ENCODE measurements at places on chromosomes 5 and 9. TPM values are rescaled to one million over a fixed set of nuclear protein-coding genes. Genes with fewer than 3 reads are reported as not detected.

The CD72 gene
- 11.5 TPM for total RNA-seq

The BTNL8 gene
- total RNA-seq = 0.30 TPM

The GPX8 gene
- total RNA-seq = 49.8 TPM

The SPINK1 gene
- 13.7 TPM for total RNA-seq

The SLC34A1 gene
- total RNA-seq = not detected

The PRSS3 gene
- not detected for total RNA-seq

The FREM1 gene
- 18.9 TPM for total RNA-seq

The AIF1L gene
- total RNA-seq = 38.1 TPM

The SLC6A3 gene
- 0.23 TPM for total RNA-seq

DNA sequence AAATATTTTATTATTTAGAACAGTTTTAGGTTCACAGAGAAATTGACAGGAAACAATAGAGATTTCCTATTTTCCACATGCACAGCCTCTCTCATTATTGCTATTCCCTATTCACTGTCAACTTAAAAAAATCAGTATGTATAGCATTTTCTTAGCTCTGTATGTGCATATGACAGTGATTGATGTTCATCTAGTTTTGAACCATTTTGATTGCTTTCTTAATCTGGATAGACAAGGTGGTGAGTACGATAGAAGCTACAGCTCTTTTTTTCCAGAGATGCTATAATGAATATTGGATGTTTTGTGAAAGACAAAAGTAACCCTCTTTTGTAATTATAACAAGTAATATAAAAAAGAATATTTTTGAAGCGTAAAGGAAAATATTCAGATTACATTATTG, 201.2 kb upstream of the ARRDC3 start:
- no peak for DNase-seq
- no peak overlapping the region for H3K27ac ChIP-seq
- no peaks in the 10 kb centered on the region for H3K36me3 ChIP-seq
- no peaks in the 10 kb centered on the region for H3K27me3 ChIP-seq

- no peak overlapping the region for H3K4me3 ChIP-seq
- no peak overlapping the region for H3K27ac ChIP-seq
- no peaks in the 10 kb centered on the region for H3K4me1 ChIP-seq
These were observed 213.2 kb downstream of the ADAMTS6 start for GRCh38 chr5:65268525-65268924.

GRCh38 chr9:114149765-114150340, 5.5 kb upstream of the COL27A1 start:
- no peak for DNase-seq
- H3K27ac ChIP-seq = no peak overlapping the region
- no peak overlapping the region for H3K4me3 ChIP-seq
- no peaks in the 10 kb centered on the region for H3K27me3 ChIP-seq

DNA sequence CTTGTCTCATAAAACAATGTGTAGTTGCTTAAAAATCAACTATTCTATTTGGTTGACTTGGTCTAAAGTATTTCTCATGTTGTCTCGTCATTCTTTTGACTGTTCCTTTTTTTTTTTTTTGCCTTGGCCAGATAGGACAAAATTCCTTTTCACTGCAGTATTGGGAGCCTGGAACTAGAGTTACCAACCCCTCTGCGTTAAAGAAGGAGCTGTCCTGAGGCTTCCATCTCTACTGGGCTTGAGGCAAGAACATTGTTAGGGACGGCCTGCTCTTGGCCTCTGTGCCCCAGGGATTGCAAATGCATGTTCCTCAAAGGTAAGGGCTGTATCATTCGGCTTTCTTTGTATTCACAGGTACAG, 1.4 kb upstream of the NPR2 start:
- H3K36me3 ChIP-seq = no peaks in the 10 kb centered on the region
- no peak overlapping the region for H3K27ac ChIP-seq
- H3K27me3 ChIP-seq = no peaks in the 10 kb centered on the region
- no peaks in the 10 kb centered on the region for H3K4me1 ChIP-seq

- DNase-seq = no peak
- H3K4me3 ChIP-seq = no peak overlapping the region
- H3K36me3 ChIP-seq = no peaks in the 10 kb centered on the region
- H3K4me1 ChIP-seq = no peaks in the 10 kb centered on the region
- H3K27ac ChIP-seq = no peak overlapping the region
- H3K27me3 ChIP-seq = no peaks in the 10 kb centered on the region
These were observed 121.5 kb downstream of the MAST4 start for GRCh38 chr5:66717455-66718373.

- no peaks in the 10 kb centered on the region for H3K27me3 ChIP-seq
- no peaks in the 10 kb centered on the region for H3K4me1 ChIP-seq
- no peak overlapping the region for H3K27ac ChIP-seq
- no peaks in the 10 kb centered on the region for H3K36me3 ChIP-seq
These were observed 62.1 kb downstream of the ARHGAP26 start for GRCh38 chr5:142832263-142832662.

DNA sequence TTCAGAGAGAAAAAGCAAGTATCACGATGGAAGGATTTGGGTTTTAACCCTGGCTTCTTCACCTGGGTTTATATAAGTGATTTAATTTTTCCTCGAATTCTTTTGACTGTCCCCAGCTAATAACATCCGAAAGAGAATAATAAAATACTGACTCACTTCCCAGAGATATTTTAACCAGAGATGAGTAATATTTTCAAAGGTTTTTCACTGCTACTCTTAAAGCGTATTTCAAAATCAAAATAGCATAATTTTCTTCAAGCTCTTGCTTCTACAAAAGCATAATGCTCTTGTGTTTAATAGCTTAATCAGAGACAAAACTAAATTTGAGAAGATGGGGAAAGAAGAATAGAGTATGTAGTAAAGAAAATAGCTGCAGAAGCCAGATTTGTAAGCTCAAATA, 215.2 kb upstream of the PTGER4 start:
- no peaks in the 10 kb centered on the region for H3K27me3 ChIP-seq
- no peaks in the 10 kb centered on the region for H3K4me1 ChIP-seq
- no peak overlapping the region for H3K27ac ChIP-seq
- H3K36me3 ChIP-seq = no peaks in the 10 kb centered on the region
- DNase-seq = no peak

GRCh38 chr5:147731431-147732290, 50.9 kb downstream of the JAKMIP2 start:
- no peaks in the 10 kb centered on the region for H3K4me1 ChIP-seq
- H3K27ac ChIP-seq = no peak overlapping the region
- no peaks in the 10 kb centered on the region for H3K27me3 ChIP-seq
- no peak for DNase-seq
- H3K36me3 ChIP-seq = no peaks in the 10 kb centered on the region

- H3K4me1 ChIP-seq = no peaks in the 10 kb centered on the region
- no peak for DNase-seq
- H3K27ac ChIP-seq = no peak overlapping the region
- H3K36me3 ChIP-seq = no peaks in the 10 kb centered on the region
- H3K4me3 ChIP-seq = no peak overlapping the region
- H3K27me3 ChIP-seq = no peaks in the 10 kb centered on the region
These were observed 11.5 kb upstream of the CPLX2 start for GRCh38 chr5:175859916-175860315.

- H3K36me3 ChIP-seq = no peaks in the 10 kb centered on the region
- H3K4me1 ChIP-seq = no peaks in the 10 kb centered on the region
- DNase-seq = no peak
- no peak overlapping the region for H3K27ac ChIP-seq
These were observed 484.1 kb upstream of the SEMA6A start for GRCh38 chr5:117058740-117059139.

GRCh38 chr9:91208837-91209236, 152.9 kb downstream of the AUH start:
- no peak overlapping the region for H3K4me3 ChIP-seq
- H3K4me1 ChIP-seq = peaks cover 3% of the 10 kb centered on the region
- no peak for DNase-seq
- H3K36me3 ChIP-seq = no peaks in the 10 kb centered on the region

DNA sequence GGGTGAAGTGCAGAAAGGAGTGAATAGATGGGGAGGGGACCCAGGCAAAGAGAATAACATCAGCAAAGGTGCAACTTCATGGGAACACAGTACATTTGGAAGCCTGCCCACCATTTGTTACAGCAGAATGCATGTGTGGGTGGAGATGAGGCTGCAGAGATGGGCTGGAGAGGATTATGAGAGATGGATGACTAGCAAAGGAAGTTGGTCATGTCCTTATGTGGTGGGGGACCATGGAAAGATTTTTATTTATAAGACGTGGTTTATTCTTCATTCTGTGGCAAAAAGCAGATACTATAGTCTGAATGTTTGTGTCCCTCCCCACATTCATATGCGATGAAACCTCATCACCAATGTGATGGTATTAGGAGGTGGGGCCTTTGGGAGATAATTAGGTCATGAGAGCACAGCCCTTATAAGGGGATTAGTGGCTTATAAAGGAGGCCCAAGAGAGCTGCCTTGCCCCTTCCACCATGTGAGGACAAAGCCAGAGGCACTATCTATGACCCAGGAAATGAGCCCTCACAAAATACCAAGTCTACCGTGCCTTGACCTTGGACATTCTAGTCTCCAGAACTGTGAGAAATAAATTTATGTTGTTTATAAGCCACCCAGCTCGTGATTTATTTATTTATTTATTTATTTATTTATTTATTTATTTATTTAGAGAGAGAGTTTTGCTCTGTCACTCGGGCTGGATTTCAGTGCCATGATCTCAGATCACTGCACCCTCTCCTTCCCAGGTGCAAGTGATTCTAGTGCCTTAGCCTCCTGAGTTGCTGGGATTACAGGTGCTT, 483.7 kb downstream of the RAB3C start:
- DNase-seq = no peak
- no peak overlapping the region for H3K27ac ChIP-seq
- H3K4me1 ChIP-seq = no peaks in the 10 kb centered on the region
- no peaks in the 10 kb centered on the region for H3K27me3 ChIP-seq
- H3K36me3 ChIP-seq = no peaks in the 10 kb centered on the region

DNA sequence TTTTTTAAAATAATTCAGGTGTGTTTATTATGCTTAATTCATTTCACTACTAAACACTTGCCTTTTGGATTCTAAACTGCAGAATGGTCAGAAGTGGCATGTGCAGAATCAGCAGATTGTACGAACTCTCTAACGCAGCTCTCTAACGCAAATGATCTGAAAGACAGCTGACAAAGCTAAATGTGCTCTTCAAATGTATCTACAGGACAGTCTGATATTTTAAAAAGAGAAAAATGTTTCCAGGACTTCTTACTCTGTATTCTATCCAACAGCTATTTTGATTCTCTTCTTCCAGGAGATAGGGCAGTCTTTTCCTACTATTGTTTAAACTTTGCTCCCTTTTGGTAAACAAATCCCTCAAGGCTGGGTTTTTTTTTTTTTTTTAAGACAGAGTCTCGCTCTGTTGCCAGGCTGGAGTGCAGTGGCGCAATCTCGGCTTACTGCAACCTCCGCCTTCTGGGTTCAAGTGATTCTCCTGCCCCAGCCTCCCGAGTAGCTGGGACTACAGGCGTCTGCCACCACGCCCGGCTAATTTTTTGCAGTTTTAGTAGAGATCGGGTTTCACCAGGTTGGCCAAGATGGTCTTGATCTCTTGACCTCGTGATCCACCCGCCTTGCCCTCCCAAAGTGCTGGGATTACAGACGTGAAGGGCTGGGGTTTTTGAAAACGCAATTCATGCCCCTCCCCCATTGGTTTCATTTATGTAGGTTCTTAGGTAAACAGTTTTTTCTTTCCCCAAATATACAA, 1.2 kb downstream of the NMRK1 start:
- no peaks in the 10 kb centered on the region for H3K27me3 ChIP-seq
- H3K4me1 ChIP-seq = no peaks in the 10 kb centered on the region
- peak overlapping the region; percentile 9 for H3K27ac ChIP-seq

DNA sequence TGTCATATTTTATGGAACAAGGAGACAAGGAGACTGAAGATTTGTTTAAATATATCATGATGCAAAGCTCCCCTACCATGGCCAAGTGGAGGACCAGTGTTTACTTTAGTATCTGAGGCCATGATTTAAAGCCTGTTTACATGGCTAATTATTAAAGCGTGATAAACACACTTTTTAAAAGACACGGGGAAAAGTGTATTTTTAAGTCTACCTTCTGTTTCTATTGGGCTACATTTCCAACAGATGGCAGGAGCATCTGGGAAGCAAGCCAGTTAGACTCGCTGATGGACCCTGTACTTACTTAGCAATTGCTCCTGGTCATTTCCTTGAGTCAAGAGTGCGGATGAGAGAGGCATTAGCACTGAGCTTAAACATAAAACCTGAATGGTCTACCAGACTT, 480.3 kb upstream of the SEMA6A start:
- no peaks in the 10 kb centered on the region for H3K27me3 ChIP-seq
- H3K4me3 ChIP-seq = no peak overlapping the region
- DNase-seq = no peak

DNA sequence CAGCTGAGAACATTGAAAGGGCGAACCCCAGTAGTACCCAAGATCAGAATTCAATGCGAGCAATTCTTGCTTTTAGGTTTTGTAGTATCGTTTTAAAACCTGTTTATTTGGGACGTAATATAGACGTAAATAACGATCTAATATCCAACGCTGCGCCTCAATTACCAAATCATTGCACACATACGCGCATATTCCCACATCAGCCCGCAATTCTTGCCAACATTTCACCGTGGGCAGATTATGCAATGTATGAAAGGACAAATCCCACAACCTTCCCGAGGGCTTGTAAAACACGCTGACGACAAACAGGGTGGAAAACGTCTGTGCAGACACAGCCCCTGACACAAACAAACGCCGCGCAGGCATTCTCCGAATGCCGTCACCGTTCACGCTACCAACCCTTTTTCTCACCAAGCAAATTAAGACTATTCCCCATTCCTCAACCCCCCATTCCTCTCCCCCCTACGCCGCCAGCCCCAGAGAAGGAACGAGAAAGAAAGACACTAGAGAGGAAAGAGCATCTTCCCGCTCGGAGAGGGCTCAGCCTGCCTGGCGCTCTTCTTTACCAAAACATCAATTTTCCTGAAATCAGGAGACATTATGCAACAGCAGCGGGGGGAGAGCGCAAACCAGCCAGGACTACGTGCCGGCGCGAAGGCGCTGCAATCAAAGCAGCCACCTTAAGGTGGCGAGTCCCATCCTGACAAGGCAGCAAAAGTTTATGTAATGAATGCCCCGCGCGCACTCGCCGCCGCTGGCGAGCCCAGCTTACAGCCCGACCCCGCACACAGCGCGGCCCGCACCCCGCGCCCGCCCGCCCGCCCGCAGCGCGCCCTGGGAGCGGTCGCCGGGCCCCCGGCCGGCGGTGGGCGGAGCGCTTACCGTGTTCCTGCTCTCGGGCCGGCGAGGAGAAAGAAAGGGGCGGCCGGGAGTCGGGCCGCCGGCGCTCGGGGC, 597 bp downstream of the NFIL3 start:
- H3K4me1 ChIP-seq = peaks cover 5% of the 10 kb centered on the region
- H3K4me3 ChIP-seq = peak overlapping the region; percentile 99

DNA sequence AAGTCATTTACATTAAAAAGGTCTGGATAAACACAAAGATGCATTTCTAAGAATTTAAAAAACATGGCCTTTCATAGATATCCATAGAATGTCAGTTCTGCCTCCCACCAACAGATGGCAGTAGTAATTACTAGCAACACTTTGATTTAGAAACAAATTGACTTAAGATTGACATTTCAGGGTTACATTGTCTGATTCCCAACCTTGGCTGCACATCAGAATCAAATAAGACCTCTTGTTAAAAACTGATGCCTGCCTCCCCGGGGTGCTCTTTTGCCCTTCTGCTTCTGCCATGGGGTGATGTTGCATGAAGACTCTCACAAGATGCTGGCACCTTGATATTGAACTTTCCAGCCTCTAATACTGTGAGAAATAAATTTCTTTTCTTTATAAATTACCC, 146.2 kb upstream of the GPR151 start:
- H3K4me3 ChIP-seq = no peak overlapping the region
- no peak overlapping the region for H3K27ac ChIP-seq
- no peaks in the 10 kb centered on the region for H3K27me3 ChIP-seq
- DNase-seq = no peak
- H3K36me3 ChIP-seq = no peaks in the 10 kb centered on the region

GRCh38 chr5:54764102-54765090, 221.0 kb downstream of the ESM1 start:
- DNase-seq = no peak
- no peaks in the 10 kb centered on the region for H3K36me3 ChIP-seq
- no peak overlapping the region for H3K4me3 ChIP-seq
- H3K27ac ChIP-seq = no peak overlapping the region

All from aorta (tissue), 5 donors.